DMS 273 treated with DMSO at 0.1 percent for 48 hours (cell line): ENCODE measurements at places on chromosomes 16 and 17.

- DNase-seq: no peak
Observed at GRCh38 chr16:557463-558297, 2.5 kb upstream of the PRR35 start.

DNA sequence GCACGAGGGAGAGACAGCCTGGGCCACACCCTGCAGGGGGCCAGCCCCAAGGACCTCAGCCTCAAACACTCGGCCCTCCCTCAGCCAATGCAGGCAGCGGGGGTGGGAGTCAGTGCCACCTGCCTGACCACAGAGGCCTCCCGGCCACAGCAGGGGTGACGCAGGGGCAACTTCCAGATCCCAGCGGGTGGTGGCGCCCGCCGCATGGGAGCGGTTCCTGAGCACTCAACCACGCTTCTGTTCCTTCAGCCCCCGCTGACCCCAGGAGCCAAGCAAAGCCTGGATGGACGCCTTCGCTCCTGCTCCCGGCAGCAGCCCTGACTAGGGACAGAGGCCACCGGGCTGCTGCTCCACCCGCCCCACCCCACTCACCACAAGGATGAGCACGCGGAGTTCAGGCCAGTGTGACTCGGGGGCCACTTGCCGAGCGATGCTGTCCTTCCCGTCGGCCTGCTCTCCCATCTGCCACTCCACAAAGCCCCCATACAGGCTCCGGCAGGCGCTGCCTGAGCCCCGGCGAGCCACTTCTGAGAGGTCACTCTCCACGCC lies 5.0 kb upstream of the CYBA start:
- no peak for DNase-seq

DNA sequence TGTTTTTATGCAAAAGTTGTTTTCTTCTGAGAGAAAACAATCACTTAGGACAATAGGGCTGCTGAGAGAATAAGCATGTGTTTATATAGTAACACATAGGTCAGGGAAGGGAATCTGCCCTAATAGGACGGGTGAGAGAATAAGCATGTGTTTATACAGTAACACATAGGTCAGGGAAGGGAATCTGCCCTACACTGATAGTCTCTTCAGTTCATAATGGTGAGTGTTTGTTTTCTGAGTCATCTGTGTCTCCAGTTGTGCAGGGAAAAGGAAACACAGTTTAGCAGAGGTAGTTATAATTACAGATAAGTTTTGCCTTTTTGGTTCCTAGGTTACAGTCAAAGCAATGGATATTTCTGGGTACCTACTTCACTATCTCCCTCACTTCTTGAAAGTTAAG lies 252.3 kb upstream of the CA10 start:
- DNase-seq: no peak

GRCh38 chr17:80710714-80711302 lies 166.2 kb downstream of the RPTOR start:
- no peak for DNase-seq

- no peak for DNase-seq
Observed at GRCh38 chr16:85826686-85827247, 27.3 kb downstream of the COX4I1 start.

DNA sequence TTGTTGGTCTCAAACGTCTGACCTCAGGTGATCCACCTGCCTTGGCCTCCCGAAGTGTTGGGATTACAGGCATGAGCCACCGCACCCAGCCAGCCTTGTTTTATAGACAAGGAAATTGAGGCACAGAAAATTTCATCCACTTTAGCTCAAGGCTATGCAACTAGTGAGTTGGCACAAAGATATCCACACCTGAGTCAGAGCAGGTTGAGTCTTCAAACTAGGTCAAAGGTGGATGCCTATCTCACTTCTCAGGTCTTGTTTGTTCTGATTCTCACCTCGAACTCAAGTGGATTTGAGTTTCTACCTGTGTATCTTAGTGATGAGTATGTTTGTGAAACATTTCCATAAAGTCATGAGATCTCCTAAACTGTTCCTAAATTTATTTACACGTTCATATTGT lies 35.6 kb upstream of the GAS7 start:
- no peak for DNase-seq

DNA sequence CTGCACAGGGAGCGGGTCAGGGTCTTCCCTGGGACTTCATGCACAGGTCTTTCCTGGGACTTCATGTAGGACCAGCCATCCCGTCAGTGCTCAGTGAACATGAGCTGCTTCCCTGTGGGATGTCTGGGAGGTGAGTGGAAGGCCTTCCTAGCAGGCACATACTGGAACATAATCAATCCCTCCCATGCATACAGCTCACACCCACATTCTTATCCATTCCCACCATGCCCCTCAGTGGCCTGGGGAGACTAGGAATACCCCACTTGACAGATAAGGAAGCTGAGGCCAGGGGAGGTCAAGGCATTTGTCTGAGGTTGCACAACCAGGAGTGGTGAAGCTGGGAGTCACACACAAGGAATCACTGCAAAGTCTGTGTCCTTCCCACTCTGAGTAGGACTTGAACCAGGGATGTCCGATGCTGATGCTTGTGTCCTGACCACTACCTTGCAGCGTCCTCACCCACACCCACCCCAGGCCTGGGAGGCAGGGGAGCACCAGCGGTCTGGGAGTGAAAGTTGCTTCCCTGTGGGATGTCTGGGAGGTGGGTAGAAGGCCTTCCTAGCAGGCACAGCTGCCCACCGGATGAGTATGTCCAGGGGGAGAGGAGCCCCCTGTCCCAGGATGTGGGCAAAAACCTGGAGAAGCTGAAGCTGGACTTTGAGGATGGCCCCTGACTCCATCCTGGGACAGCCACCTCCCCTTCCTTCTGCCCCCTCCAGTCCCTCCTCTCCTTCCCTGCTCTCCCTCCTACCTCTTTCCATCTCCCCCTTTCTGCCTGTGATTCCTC lies 1.0 kb upstream of the NLRC5 start:
- DNase-seq: no peak
